Ecto neural progenitor cell (in vitro differentiated cells): ENCODE measurements at places on chromosomes 5 and 9.

GRCh38 chr9:2427120-2427891 is 194.3 kb upstream of the VLDLR start:
- DNase-seq: no peak

GRCh38 chr5:50655810-50656205 is 10.6 kb upstream of the PARP8 start:
- no peak for DNase-seq

GRCh38 chr5:33807771-33808170 is 84.0 kb downstream of the ADAMTS12 start:
- DNase-seq: no peak

DNA sequence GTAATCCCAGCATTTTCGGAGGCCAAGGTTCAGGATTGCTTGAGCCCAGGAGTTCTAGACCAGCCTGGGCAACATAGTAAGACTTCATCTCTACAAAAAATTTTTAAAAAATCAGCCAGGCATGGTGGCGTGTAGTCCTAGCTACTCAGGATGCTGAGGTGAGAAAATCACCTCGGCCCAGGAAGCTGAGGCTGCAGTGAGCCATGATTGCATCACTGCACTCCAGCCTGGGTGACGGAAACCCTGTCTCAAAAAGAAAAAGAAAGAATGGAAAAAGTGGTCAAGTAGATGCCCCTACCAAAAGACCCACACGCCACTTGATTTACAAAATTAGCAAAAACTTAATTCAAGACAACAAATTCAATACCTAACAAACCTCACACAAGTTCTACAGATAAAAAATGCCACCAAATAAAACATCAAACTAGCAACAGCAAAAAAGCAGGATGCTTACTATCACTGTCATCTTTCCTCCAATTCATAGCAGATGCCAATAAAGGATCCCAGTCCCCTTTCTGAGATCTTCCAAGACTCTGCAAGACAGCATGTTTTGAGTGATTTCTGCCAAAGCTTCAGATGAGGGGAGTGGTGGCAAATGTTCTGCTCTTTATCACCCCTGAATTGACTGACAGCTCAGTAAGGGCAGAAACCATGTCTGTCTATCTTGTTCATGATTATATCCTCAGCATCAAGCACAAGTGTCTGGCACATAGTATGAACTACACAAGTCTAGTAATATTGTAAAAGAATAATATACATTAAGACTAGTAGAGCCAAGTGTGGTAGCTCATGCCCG is 34.2 kb upstream of the TESK1 start:
- DNase-seq: no peak

DNA sequence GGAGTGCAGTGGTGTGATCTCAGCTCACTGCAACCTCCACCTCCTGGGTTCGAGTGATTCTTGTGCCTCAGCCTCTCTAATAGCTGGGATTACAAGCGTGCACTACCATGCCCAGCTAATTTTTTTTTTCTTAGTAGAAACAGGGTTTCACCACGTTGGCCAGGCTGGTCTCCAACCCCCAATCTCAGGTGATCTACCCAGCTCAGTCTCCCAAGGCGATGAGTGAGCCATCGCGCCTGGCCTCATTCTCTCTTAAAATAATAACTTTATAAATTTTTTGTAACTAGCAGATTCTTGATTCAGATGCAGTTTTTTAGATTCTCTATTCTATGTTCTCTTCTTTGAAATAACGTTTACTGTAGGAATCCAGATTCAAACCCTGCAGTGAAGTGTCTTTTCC is 127.1 kb downstream of the GDNF start:
- no peak for DNase-seq

- no peak for DNase-seq
Measured at GRCh38 chr5:87452837-87453236, 40.1 kb upstream of the CCNH start.

DNA sequence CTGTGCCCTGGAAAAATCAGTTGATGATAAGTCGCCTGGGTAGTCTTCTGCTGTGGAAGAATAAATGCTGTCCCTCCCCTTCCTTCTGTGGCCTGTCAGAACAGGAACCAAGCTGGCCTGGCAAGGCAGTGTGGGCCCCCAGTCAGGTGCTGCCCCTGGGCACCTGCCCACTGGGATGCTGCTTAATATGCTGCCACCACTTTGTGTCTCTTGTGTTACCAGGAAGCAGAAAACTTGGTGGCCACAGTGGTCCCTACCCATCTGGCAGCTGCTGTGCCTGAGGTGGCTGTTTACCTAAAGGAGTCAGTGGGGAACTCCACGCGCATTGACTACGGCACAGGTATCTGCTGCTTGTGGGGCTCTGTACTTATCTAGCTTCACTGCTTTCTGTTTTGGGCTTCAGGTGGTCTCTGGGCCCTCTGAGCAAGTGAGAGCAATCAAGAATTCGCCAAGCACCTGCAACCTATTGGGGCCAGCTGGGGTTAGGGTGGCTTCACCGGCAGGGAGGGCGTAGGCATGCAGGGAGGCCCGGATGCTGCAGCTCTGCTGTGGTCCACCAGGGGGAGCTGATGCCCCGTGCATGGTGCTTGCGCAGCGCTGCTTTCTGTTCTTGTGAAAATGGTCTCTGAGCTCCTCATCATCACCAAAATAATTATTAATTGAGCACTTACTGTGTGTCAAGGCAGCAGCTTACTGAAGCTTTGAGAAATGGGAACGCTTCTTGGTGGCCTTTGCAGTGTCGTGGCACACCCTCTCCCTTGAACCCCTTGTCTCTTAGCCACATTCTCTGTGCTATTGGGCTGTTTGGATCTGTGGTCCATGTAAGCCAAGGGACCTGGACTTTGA is 20.3 kb downstream of the PTPA start:
- peak; percentile 88 for DNase-seq

GRCh38 chr9:76733096-76733495 is 31.1 kb upstream of the PCA3 start:
- DNase-seq: no peak

DNA sequence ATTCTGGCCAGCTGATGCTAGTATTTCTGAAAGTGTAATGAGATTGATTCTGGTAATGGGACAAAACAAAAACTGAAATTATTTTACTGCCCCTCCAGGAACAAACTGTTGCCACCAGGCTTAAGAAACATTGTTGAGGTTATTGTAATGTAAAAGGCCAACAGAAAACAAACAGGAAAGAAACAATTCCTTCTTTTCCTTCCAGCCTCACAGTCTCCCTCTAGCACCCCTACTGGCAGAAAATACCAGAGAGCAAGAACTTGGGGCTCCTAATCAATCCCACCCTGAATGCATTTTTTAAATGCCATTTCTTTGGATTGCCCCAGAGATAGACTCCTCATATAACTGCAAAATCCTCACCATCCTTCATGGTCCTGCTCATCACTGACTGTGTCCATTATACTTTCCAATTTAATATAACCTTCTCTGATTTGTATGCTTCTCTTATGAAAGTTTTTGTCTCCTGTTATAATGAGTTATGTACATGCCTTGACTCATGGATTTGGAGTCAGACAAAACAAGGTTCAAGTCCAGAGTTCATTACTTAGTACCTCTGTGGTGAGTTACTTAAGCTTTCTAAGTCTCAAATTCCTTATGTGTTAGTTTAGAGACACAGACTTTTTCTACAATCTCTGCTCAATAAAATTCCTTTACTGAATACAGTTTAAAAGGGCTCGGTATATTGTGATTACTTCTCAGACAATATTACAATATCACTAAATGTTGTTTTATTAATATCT is 157.9 kb upstream of the FBN2 start:
- no peak for DNase-seq

DNA sequence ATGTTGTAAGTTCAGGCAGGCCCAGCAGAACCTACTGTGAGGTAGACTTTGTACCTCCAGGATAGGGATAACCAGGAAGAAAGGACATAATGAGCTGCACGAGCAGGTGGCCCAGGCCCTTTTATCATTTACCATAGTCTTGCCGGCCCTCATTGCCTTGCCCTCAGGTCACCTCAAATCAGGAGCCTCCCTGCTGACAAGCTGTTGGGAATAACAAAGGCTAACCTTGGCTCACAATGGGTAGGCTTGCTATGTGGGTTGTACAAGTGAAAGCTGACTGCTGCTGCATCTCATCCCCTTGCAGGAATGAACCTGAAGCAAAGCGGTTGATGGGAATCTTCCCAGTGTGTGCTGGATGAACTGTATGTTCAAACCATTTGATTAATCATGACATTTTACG is 159.5 kb upstream of the ACTBL2 start:
- DNase-seq: no peak

DNA sequence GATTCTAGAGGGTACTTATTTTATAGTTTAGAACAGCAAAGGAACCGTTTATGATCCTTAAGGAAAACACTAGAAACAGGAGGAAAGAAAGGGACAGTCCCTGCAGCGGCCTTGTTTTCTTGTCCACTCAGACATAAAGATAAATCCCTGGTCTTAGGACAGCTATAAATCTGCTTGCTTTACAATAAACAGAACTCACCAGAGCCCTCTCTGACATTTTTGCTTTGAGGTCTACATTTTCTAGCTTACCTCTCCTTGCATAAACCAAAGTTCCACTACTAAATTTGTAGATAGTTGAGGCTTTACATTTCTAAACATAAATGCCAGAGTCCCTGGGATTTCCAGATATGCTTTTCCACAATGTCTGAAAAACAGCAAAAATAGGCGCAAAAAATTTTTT is 422.5 kb downstream of the BNC2 start:
- no peak for DNase-seq

- no peak for DNase-seq
Measured at GRCh38 chr5:79585116-79585515, 27.1 kb upstream of the TENT2 start.

DNA sequence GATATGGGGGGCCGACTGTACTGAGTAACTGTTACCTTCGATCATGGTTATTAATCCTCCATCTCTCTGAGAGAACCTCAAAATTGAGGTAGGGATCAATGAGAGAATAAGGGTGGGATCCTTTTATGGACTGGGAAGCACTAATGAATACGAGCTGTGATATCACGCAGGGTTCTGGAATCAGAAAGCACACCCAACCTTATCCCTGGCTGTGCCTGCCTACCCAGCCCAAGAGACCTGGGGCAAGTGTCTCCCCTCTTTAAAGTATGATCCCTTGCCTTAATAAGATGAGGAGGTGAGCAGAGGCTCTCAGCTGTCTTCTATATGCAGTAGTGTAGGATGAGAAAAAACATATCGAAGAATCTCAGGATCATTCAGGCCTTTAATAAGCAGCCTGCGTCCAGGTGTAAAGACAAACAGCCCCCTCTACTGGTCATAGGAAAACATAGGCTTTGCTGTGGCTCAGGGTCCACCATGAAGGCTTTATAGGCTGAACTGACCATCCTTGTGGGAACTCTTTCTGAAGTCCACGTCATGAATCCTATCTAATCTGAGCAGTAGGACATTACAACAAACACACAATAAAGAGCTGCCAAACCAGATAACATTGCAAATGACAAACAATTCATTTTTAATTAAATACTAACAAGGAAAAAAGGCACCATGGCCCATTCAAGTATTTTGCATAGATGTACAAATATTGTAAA is 16.8 kb downstream of the NIPAL4 start:
- peak; percentile 56 for DNase-seq

- no peak for DNase-seq
Measured at GRCh38 chr9:126240835-126241234, 85.8 kb upstream of the MVB12B start.

- DNase-seq: no peak
Measured at GRCh38 chr5:18032744-18033143, 398.5 kb downstream of the TAF11L14 start.

GRCh38 chr9:126205845-126206498 is 120.7 kb upstream of the MVB12B start:
- no peak for DNase-seq

- no peak for DNase-seq
Measured at GRCh38 chr5:89297066-89297465, 414.1 kb upstream of the MEF2C start.

GRCh38 chr5:115545351-115545882 is 842 bp upstream of the FEM1C start:
- DNase-seq: no peak

DNA sequence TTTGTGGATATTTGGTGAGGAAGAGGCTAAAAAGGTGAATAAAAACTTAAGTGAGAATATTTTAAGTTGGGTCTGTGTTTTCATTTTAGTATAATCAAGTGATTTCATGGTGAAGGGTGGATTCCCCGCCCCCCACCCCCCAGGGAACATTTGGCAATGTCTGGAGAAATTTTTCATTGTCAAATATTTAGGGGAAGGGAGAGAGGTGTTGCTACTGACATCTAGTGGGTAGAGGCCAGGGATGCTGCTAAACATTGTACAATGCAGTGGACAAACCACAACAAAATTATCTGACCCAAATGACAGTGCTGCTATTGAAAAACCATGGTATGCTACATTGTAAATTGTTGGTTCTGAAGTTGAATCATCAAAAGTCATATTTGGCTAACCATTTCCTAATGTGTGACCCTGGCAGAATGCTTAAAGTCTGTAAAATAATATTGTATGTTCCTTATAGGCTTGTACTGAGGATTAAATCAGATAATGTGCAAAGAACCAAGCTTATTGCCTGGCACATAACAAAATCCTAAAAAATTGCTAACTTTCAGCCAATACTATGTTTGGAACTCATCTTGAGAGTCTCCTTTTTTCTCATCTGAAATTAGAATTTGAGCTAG is 5.6 kb downstream of the C5orf24 start:
- no peak for DNase-seq

GRCh38 chr5:111299067-111299481 is 74.9 kb downstream of the CAMK4 start:
- no peak for DNase-seq

- no peak for DNase-seq
Measured at GRCh38 chr9:13444245-13445102, 165.0 kb upstream of the MPDZ start.

DNA sequence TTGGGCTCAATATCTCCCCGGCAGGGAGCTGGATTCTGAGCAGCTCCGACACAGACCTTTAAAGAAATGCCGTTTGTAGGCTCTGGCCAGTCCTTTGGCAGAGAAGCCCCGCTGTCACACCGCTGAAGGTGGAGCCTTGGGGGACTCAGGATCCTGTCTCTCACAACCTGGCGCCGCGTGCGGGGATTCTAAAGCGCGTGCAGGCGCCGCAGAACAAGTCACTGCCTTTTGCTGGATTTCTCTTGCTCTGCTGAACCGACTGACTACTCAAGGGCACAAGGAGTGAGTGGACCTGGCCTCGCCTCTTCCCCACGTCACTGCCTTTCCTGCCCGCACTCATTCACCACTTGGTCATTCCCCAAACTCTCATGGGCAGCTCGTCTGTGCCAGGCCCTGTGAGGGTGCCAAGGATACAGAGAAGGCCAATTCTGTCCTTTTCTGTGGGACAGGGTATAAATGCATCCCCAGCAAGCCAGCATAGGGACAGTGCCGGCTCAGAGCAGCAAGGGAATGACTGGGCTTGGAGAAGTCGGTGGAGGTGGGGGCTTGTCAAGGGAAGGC is 69.3 kb downstream of the CRB2 start:
- DNase-seq: no peak
